ENCODE measurements at places on chromosomes 5 and 9.

DNA sequence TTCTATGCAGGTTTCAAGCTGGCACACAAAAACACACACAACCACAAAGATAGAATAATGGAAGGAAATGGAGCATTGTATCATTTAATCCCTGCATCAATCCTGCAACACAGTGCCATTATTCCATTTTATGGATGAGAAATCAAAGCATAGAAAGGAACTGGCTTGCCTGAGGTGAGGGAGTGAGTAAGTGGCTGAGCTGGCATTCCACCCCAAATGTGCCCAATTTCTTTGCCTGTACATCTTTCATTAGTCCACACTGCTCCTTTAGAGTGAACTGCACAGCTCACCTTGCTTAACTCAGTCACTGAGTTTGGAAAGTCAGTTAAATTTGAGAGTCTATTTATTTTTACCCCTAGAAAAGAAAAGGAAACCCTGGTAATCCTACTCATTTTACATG, 28.9 kb downstream of the ZNF366 start:
- no peak overlapping the region for H3K4me3 ChIP-seq
- no peaks in the 10 kb centered on the region for H3K4me1 ChIP-seq
- no peak for DNase-seq
- H3K36me3 ChIP-seq, result no peaks in the 10 kb centered on the region

GRCh38 chr9:84794981-84795637, 125.6 kb downstream of the NTRK2 start:
- no peak for DNase-seq
- H3K4me1 ChIP-seq, result no peaks in the 10 kb centered on the region
- no peaks in the 10 kb centered on the region for H3K36me3 ChIP-seq
- H3K27ac ChIP-seq, result no peak overlapping the region
- H3K27me3 ChIP-seq, result no peaks in the 10 kb centered on the region

DNA sequence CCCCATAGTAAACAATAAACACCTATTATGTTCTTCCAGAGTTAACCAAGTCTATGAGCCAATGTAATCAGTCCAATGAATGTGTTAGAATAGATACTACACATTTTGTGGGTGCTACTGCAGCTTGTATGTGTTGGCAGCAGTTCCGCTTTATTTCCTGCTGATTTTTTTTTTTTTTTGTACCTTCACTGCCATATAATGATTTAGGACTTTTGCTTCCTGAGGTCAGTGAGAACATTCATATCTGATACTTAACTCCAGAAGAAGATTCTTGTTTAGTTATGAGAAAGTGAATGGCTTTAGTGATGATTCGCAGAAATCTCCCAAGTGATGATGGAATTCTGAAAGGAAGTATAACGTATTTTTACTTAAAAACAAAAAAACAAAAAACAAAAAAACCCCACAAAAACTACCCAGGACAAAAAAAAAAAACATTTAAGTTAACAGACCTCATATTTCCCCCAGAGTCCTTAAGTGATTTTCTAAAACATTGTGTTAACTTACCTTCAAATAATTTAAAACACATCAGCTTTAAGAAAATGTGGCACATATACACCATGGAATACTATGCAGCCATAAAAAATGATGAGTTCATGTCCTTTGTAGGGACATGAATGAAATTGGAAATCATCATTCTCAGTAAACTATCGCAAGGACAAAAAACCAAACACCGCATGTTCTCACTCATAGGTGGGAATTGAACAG, 24.7 kb upstream of the LMNB1 start:
- no peaks in the 10 kb centered on the region for H3K36me3 ChIP-seq
- no peak overlapping the region for H3K4me3 ChIP-seq
- H3K27ac ChIP-seq, result no peak overlapping the region
- H3K4me1 ChIP-seq, result peaks cover 34% of the 10 kb centered on the region

DNA sequence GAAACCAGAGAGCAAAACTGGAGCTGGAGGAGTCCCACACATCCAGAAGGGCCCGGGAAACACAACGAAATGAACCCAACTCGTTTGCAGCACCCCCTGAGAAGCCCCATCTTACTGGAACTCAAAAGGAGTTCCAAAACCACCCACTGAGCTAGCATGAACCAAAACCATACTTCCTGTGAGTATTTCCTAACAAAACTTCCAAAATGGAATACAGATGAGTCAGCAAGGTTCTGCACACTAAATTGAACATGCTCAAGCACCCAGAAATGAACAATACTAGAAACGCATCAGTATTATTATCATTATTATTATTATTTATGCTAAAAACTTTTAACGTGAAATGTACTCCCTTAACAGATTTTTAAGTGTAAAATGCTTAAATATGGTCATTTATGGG, 8.0 kb upstream of the SPOCK1 start:
- H3K27ac ChIP-seq, result no peak overlapping the region
- H3K4me1 ChIP-seq, result no peaks in the 10 kb centered on the region
- H3K4me3 ChIP-seq, result no peak overlapping the region
- no peak for DNase-seq
- H3K27me3 ChIP-seq, result no peaks in the 10 kb centered on the region
- H3K36me3 ChIP-seq, result no peaks in the 10 kb centered on the region

DNA sequence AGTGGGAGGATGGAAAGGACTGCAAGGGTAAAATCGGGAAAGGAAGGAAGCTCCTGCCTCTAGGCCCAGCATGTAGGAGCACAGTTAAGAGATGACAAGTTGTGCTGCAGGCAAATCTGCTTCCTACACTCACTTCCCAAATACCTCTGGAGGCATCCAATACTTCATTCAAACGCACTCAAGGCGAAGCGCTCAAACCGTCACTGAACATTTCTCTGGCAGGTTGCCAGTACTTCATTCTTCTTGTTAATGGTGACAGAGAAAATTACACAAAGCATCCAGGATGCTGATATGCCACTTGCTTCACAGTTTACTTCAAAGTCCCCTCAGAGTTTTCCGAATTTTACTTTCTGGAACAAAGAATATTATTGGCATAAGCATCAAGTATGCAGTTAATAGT, 59.8 kb downstream of the NREP start:
- no peak overlapping the region for H3K4me3 ChIP-seq
- no peaks in the 10 kb centered on the region for H3K4me1 ChIP-seq
- H3K27ac ChIP-seq, result no peak overlapping the region
- DNase-seq, result no peak
- no peaks in the 10 kb centered on the region for H3K36me3 ChIP-seq
- peaks cover 15% of the 10 kb centered on the region for H3K27me3 ChIP-seq

DNA sequence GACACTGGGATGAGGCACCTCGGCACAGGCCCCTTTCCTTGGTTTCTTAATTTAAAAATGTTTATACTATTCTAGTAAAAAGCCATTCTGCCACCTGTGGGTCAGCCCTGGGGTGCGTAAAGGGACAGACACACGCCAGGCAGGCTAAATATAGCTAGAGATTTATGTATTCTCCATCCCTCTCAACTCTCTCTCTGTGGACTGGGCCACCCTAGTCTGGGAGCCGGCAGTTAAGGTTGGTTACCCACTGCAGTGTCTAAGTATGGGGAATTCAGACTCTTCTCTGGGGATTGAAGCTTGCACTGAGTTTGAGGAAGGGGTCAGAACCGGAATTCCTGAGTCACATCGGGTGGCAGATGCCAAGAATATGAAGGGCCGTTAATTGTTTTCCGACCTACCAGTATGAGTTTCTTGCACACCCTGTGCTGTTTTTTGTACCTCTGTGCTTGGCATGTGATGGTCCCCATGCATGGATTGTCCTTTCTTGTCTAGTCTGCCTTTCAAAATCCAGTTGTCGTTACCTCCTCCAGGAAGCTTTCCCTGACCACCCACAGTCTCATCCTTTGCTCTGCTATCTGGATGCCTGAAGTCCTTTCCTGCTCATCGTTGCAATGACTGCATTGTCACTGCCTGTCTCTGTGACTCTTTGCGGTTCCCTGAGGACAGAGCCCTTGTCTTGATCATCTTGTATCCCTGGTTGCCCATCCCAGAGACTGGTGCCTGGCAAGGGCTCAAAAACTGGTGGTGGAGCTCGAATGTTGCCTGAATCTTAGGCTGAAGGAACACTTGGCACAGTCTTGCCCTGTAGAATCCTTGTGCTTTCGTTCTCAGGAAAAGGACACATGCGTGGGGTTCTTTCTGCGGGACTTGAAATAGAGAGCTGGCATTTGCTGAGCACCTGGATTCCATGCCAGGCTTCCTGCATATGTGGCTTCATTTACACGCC, 2.1 kb downstream of the NEURL1B start:
- no peak for DNase-seq
- peaks cover 62% of the 10 kb centered on the region for H3K27me3 ChIP-seq
- H3K4me1 ChIP-seq, result peaks cover 24% of the 10 kb centered on the region
- H3K36me3 ChIP-seq, result no peaks in the 10 kb centered on the region
- H3K27ac ChIP-seq, result no peak overlapping the region

DNA sequence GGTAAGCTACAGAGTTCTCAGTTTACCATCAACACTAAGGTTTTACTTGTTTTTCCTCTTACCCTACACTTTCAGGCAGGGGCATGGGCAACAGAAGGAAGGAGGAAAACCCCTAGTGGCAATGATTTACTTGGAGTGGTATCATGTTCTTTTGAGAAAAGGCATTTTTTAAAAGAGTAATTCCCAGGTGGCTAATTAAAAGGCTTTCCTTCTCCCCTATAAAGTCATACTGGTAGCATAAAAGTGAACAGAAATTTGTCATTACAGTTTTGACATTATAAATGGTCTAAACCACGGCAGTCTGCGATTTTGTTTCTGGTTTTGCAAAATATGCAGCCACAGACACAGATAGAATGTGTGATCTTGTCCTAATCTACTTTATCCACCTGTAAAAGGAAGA, 30.9 kb upstream of the OR2K2 start:
- no peaks in the 10 kb centered on the region for H3K4me1 ChIP-seq
- DNase-seq, result no peak
- no peak overlapping the region for H3K4me3 ChIP-seq
- H3K27ac ChIP-seq, result peak overlapping the region; percentile 33

- H3K27me3 ChIP-seq, result no peaks in the 10 kb centered on the region
- peaks cover 42% of the 10 kb centered on the region for H3K36me3 ChIP-seq
- peaks cover 41% of the 10 kb centered on the region for H3K4me1 ChIP-seq
- H3K27ac ChIP-seq, result no peak overlapping the region
Measured at GRCh38 chr5:32165597-32165996, 8.5 kb downstream of the GOLPH3 start.

DNA sequence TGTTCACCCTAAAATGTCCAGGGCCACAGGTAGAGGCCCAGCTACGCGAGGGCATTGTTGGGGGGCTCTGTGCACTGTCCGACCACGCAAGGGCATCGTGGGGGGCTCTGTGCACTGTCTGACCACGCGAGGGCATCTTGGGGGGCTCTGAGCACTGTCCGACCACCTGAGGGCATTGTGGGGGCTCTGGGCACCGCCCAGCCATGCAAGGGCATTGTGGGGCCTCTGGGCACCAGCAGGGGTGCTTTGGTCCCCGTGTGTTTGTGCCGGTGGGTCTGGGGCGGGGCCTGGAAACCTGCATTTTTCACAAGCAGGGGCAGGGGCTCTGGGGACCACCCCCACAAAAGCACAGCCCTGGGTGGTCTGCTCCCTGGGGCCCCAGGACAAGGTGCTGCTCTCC, 41.5 kb upstream of the RXRA start:
- H3K4me1 ChIP-seq, result no peaks in the 10 kb centered on the region
- H3K27me3 ChIP-seq, result peaks cover 19% of the 10 kb centered on the region
- H3K4me3 ChIP-seq, result no peak overlapping the region
- H3K36me3 ChIP-seq, result no peaks in the 10 kb centered on the region

GRCh38 chr5:139236479-139236878, 38.3 kb upstream of the SIL1 start:
- peaks cover 25% of the 10 kb centered on the region for H3K27me3 ChIP-seq
- H3K4me3 ChIP-seq, result no peak overlapping the region
- no peak overlapping the region for H3K27ac ChIP-seq
- H3K4me1 ChIP-seq, result peaks cover 4% of the 10 kb centered on the region
- DNase-seq, result no peak

- no peak overlapping the region for H3K4me3 ChIP-seq
- no peaks in the 10 kb centered on the region for H3K4me1 ChIP-seq
- no peak overlapping the region for H3K27ac ChIP-seq
- H3K36me3 ChIP-seq, result no peaks in the 10 kb centered on the region
- DNase-seq, result no peak
- H3K27me3 ChIP-seq, result peaks cover 19% of the 10 kb centered on the region
Measured at GRCh38 chr9:114231273-114231672, 75.9 kb downstream of the COL27A1 start.

GRCh38 chr9:12658531-12659209, 34.5 kb upstream of the TYRP1 start:
- no peaks in the 10 kb centered on the region for H3K36me3 ChIP-seq
- DNase-seq, result no peak
- no peak overlapping the region for H3K4me3 ChIP-seq
- H3K27ac ChIP-seq, result no peak overlapping the region
- H3K4me1 ChIP-seq, result no peaks in the 10 kb centered on the region

GRCh38 chr5:176761755-176762154, 48.6 kb upstream of the UNC5A start:
- no peaks in the 10 kb centered on the region for H3K4me1 ChIP-seq
- no peak overlapping the region for H3K4me3 ChIP-seq
- peaks cover 25% of the 10 kb centered on the region for H3K27me3 ChIP-seq
- no peak overlapping the region for H3K27ac ChIP-seq

DNA sequence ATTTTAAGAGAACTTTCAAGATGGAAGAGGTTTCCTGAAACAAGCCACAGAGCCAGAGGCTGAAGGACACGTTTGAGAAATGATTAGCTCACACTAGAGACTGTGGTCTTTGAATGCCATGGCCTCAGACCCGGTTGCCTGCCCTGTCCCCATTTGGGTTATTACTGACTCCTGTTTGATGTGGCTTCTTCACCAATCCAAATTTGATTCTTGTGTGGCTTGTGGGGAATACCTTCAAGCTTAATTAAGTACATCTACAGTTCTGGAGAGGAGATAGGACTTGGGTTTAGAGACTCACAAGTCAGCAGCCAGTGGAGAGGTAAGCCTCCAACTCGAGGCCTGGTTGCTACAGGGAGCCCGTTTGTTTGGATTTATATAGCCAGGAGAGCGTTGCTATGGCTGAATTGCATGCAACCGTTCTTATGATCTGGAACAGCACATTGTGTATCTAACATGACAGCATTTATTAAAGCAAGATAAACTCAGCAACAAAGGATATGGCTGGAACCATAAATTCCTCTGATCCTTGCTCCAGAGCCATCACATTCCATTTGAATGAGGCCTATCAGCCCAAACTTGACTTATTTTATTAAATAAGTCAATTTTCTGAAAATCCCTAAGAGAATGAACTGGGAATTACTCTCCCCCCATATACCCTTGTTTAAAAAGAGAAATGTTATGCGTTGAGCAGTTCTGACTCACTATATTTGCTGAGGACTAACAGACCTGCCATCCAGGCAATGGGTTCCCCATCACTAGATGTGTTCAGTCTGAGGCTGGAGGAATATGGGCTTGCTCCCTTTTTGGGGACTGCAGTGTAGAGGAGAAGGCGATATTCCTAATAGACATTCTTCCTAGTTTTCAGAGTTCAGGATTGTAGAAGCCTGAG, 88.4 kb upstream of the TNFSF8 start:
- H3K4me1 ChIP-seq, result peaks cover 10% of the 10 kb centered on the region
- peaks cover 23% of the 10 kb centered on the region for H3K27me3 ChIP-seq
- DNase-seq, result no peak
- no peaks in the 10 kb centered on the region for H3K36me3 ChIP-seq

- peaks cover 41% of the 10 kb centered on the region for H3K36me3 ChIP-seq
- peaks cover 2% of the 10 kb centered on the region for H3K4me1 ChIP-seq
- H3K4me3 ChIP-seq, result no peak overlapping the region
- DNase-seq, result no peak
- no peaks in the 10 kb centered on the region for H3K27me3 ChIP-seq
Measured at GRCh38 chr5:131579917-131580671, 54.9 kb downstream of the RAPGEF6 start.

- H3K36me3 ChIP-seq, result peaks cover 71% of the 10 kb centered on the region
- H3K4me3 ChIP-seq, result no peak overlapping the region
- H3K4me1 ChIP-seq, result no peaks in the 10 kb centered on the region
- no peak overlapping the region for H3K27ac ChIP-seq
- DNase-seq, result no peak
- no peaks in the 10 kb centered on the region for H3K27me3 ChIP-seq
Measured at GRCh38 chr9:100307080-100307479, 45.7 kb downstream of the TEX10 start.

All from activated naive CD4-positive, alpha-beta T cell treated with anti-CD3 and anti-CD28 coated beads, Interleukin-2, amount 10 ng/mL, durations not matched to agents 7 days and 5 days (primary cell).